AG08395 (cell line): ENCODE measurements at places on chromosomes 13 and 19.
A peak's percentile ranks its signal among the peaks of the same experiment; 100 is the strongest.

GRCh38 chr13:36778083-36778671 lies 40.8 kb upstream of the RFXAP start:
- peak; percentile 22 for DNase-seq

GRCh38 chr13:21974741-21975140 lies 303.9 kb downstream of the FGF9 start:
- DNase-seq = no peak

DNA sequence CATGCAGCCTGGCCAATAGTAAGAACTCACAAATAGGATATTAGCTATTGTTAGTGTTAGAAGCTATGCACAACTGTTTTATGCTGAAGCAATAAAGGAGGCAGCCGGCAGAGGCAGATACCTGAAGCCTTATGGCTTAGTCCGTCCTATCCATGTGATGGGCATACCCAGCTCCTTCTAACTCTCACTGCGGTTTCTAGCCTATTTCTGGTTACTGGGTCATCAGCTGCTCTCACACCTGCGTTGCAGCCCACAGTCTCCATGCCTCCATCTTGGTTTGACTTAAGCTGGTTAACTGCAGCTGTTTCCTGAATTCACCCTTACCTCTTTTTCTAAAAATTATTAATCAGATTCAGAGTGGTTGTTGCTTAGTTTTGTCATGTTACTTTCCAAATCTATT lies 40.5 kb upstream of the CNMD start:
- no peak for DNase-seq

GRCh38 chr13:36490055-36490454 lies 57.8 kb downstream of the CCNA1 start:
- DNase-seq = no peak

- no peak for DNase-seq
These were observed 96.8 kb downstream of the RAB20 start for GRCh38 chr13:110464556-110465333.

GRCh38 chr19:10520652-10521318 lies 3.5 kb upstream of the S1PR5 start:
- DNase-seq = peak; percentile 1

DNA sequence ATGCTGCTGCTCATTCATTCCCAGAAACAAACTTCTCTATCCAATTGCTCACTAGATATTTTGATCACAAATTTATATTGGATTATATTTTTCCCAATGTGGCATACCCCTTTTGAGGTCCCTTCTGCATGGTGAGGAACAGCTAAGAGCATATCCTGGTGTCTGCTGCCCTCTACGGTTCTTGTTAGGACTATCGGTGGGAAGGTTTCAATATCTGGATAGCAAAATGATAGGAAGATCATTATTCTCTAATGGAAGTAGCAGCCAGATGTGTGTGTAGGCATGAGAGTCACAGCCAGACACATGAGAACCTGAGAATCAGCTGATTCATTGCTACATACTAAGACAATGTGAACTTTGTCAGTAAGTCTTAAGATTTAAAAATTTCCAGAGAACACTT lies 1422.4 kb upstream of the MIR17HG start:
- peak; percentile 3 for DNase-seq

- no peak for DNase-seq
These were observed 20.6 kb upstream of the UPF3A start for GRCh38 chr13:114260814-114261213.

DNA sequence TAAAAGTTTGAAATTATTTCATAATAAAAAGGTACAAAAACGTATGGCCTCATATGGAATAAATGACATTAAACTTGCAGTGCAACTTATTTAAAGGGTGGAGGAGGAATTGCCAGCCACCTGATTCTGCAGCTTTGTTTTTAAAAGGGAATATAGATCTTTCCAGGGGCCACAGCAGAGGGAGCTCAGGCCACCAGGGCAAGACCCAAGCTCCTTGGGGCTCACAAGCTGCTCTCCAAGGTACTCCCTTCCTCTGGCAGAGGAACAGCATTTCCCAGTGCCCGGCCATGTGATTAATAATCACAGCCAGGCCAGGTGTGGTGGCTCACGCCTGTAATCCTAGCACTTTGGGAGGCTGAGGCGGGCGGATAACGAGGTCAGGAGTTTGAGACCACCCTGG lies 6.2 kb downstream of the ACOD1 start:
- DNase-seq = no peak

DNA sequence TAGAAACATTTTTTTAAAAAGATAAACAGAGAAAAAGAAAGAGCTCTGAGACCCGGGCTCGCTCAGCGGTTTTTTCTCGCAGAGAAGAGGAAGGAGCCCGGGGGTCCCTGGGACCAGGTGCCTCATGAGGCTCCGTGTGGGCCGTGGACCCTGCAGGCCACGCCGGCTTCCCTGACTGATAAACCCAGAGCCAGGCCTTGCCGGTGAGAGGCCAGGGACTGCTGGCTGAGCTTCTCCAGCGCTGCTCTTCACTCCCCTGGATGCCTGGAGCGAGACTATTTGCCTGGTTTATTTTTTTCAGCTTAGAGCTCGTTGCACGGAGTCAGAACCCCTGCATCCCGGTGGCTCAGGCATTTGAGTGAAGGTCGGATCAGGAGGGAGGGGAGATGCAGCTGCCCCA lies 53.4 kb upstream of the F7 start:
- no peak for DNase-seq

GRCh38 chr19:28543244-28543776 lies 669.6 kb downstream of the UQCRFS1 start:
- DNase-seq = no peak

GRCh38 chr19:15671891-15672579 lies 852 bp upstream of the CYP4F12 start:
- DNase-seq = no peak

- no peak for DNase-seq
These were observed 9.5 kb upstream of the RFX1 start for GRCh38 chr19:14015524-14016035.

GRCh38 chr13:110923777-110924638 lies 9.1 kb upstream of the ANKRD10 start:
- no peak for DNase-seq

GRCh38 chr19:49503582-49503962 lies 7.3 kb downstream of the RPS11 start:
- no peak for DNase-seq

- peak; percentile 25 for DNase-seq
These were observed 91.8 kb downstream of the COL4A2 start for GRCh38 chr13:110398564-110399507.

GRCh38 chr19:11017275-11018035 lies 56.6 kb downstream of the SMARCA4 start:
- DNase-seq = no peak

DNA sequence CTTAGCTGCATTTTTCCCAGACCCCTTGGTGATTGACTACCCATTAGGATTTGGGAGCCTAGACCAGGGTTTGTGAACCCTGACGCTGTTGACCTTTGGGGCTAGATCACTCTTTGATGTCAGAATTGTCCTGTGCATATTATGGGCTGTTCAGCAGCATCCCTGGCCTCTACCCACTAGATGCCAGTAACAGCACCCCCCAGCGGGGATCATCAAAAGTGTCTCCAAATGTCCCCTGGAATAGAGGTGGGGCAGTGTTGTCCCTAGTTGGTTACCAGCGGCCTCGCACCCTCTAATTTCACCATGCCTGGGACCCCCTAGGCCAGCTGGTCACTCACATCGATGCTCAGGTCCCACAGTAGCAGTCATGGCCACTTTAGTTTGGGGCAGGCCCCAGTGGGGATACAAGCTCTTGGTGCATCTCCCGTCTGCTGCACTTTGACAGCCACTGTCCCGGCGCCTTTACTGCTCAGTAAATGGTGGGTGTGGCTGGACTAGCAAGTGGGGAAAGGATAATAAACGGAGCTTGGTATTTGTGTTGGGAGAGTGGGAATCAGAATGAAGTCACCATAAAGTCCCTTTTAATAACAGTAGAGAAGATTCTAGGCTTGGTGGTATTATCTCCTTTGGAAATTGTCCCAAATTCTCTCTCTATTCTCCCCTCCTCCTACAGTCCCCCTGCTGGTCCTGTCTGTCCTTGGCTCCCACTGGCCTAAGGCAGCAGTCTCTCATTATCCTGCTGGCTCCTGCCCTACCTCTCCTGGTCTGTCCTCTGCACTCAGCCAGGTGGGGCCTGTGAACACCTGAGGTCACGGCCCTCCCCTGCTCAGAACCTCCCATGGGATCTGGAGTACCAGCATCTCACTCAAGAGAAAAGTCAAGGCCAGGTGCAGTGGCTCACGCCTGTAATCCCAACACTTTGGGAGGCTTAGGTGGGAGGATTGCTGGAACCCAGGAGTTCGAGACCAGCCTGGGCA lies 80.6 kb downstream of the SIPA1L3 start:
- no peak for DNase-seq

GRCh38 chr13:111944171-111944583 lies 122.8 kb upstream of the SOX1 start:
- DNase-seq = no peak

DNA sequence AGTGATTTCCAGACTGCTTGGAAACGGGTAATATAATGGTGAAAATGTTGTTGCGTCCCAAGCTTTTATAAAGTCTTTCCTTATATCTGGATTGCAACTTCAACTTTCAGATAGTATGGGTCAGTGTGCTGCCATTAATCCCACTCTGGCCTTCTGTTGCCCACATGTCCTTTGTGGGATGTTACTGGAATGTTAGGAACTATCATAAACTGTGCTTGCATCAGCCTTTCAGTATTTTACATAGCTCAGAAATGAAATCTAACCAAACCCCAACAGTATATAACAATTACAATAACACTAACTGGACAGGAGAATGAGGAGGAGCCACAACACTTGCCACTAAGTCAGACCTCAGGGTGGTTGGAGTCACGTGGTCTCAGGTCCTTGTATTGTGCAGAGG lies 78.9 kb downstream of the LNX2 start:
- peak; percentile 28 for DNase-seq

DNA sequence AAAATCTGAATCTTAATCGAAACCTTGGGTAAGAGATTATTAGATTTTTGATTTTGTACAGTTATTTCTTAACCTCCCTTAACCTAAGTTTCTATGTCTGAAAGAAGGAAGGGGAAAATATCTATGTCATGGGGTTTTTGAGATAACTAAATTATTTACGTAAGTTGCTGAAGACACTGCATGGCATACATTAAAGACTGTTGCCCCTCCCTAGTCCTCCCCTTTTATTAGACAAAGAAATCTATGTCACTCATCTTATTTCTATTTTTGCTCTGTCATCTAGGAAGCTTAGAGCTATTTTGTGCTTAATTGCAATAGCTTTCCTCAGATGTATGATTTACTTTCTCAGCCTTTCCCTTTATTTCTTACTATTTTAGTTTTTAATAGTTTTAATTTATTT lies 15.0 kb downstream of the COG6 start:
- no peak for DNase-seq

GRCh38 chr19:42290523-42291434 lies 11.2 kb upstream of the PRR19 start:
- no peak for DNase-seq

GRCh38 chr19:1397838-1398237 lies 3.5 kb downstream of the GAMT start:
- no peak for DNase-seq

GRCh38 chr19:47013041-47013517 lies 6.6 kb upstream of the NPAS1 start:
- peak; percentile 92 for DNase-seq

DNA sequence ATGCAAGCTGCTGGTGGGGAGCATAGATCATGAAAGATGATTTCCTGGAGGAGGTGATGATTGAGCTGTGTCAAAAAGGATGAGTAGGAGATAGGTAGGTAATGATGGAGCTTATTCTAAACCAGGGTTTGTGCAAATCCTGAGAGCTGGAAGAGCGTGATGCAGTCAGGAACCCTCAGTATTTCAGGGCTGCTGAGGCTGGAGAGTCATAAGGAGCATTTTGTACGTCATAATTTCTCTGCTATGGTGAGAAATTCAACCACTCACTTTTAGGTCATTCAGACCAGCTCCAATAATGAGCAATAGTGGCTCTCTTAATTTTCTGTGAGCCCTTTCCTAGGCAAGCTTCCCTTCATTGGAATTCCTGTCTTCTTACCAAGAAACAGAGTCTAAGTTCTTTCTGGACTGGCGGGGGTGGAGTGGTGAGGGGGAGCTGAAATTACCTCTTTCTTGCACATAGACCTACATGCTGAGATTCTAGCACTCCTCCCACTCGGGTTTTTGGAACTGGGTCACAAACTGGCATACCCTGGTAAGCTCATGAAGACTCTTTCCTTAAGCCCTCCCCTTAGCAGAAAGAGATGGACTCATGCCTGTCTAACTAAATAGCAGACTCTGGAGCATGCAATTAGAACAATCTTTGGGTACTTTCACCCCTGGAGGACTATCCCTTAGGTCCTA lies 62.2 kb upstream of the MYCBP2 start:
- DNase-seq = no peak

GRCh38 chr13:28679628-28680027 lies 20.7 kb downstream of the POMP start:
- DNase-seq = peak; percentile 41

- peak; percentile 91 for DNase-seq
These were observed 19.6 kb upstream of the EPHX3 start for GRCh38 chr19:15251749-15252397.

- DNase-seq = no peak
These were observed 5.6 kb downstream of the C19orf81 start for GRCh38 chr19:50654882-50655281.

- no peak for DNase-seq
These were observed 48.6 kb upstream of the PCDH8 start for GRCh38 chr13:52896827-52897659.

GRCh38 chr19:19171821-19172532 lies 1.9 kb upstream of the MEF2B start:
- DNase-seq = no peak

DNA sequence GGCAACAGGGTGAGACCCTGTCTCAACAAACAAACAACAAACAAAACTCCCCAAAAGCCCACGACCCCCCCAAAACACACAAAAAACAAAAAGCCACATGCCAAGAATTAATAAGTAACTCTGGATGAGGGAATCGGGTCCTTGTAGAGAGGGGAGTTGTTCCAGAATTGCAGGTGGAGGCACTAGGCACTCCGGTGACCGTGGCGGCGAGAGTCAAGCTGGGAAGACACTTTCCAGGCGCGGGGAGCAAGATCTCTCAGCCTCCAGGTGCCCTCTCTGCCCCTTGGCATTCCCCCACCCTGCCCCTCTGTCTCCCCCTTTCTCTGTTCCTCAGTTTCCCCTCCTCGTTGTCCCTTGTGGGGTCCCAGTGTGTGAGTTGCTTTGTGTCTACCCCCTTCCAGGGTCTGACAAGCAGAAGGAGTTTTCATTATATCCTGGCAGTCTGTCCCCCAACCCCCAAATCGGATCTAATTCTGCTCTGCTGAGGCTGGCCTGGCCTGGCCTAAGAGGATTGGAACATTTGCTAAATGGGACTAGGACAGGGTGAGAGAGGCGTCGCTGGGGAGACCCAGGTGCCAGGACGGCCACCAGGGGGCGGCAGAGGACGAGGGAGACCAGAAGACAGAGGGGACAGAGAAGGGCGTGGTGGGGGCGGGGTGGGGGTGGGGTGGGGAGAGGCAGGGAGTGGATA lies 8.3 kb upstream of the CRX start:
- peak; percentile 70 for DNase-seq

- DNase-seq = no peak
These were observed 351.9 kb downstream of the DACH1 start for GRCh38 chr13:71514900-71515743.

GRCh38 chr19:42423462-42424344 lies 3.5 kb downstream of the LIPE start:
- peak; percentile 98 for DNase-seq
